ENCODE measurements at places on chromosomes 6 and 20.
A peak's percentile ranks its signal among the peaks of the same experiment; 100 is the strongest.

GRCh38 chr20:31550099-31550498 is 35.9 kb downstream of the HM13 start:
- DNase-seq = no peak

DNA sequence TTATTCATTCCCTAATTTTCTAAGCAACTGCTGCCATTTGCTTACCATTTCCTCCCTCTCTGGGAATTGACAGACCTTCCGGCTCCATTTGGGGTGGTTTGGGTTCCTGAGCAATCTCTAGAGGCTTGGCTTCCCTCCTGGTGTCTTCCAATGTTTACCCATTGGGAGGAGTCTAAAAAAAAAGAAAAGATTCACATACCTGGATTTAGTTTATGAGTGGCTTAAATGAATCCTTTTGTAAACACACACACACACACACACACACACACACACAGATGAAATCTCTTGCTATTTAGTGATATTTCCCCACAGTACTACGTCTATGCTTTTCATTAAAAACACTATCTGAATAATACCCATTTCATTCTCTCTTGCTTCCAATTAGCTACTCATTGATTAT is 48.3 kb upstream of the TRAF3IP2 start:
- no peak for DNase-seq

DNA sequence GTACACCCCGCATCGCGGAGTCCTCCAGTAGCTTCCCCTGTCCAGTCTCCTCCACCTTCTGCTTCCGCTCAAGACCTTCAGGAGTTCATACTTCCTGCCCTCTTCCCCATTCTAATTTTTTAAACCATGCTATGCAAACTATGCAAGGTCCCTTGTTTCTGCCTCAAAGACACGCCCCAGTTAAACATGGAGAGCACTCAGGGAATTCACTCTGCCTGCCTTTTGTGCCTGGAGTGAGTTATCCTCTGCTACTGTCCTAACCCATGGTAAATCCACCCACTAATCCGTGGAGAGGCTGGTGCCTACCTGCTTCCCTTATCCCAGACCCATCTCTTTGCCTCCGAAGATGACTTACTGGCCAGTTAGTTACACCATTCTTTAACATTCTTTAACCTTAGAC is 473.7 kb upstream of the JARID2 start:
- DNase-seq = no peak

GRCh38 chr6:157398151-157398550 is 17.2 kb downstream of the ZDHHC14 start:
- DNase-seq = no peak

GRCh38 chr6:56222499-56222898 is 24.9 kb downstream of the COL21A1 start:
- no peak for DNase-seq

GRCh38 chr20:888057-888456 is 28.1 kb downstream of the ANGPT4 start:
- DNase-seq = no peak

DNA sequence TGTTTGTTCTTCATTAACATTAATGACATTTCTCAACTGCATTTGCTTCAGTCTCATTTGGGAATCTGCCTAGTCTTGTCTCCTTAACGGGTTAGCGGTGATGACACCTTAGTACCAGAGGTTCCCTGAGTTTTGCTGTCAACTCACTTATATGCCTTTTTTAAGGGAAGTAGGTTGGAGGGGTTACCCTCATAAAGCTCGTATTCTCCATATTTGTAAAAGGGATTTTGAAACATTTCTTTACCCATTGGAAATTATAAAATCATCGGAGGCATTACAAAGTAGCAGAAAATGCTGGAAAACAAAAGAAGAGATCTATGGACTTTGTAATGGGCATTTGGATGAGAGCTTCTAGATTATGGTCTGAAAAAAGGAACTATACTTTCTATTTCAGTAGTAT is 88.7 kb upstream of the PRDM1 start:
- DNase-seq = no peak

DNA sequence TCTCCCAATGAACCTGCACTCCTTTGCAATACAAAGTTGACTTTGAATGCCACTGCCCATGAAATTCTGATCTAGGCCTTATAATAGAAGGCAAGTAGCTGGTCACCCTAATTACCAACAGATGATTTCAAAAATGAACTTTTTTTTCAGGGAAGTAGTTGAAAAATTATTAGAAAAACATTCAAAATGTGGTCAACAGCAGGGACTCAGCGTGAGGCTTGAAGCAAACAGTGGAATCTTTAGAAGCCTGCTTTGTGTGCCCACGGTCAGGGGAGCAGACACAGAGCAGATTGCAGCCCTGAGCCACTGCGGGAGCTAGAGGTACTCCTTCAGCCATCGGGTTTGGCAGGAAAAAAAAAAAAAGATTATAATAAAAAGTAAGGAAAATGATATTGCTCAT is 87.1 kb upstream of the HEY2 start:
- no peak for DNase-seq

GRCh38 chr20:10200330-10200729 is 18.3 kb upstream of the SNAP25 start:
- DNase-seq = no peak

GRCh38 chr20:59008715-59009336 is 1.8 kb upstream of the CTSZ start:
- DNase-seq = no peak

DNA sequence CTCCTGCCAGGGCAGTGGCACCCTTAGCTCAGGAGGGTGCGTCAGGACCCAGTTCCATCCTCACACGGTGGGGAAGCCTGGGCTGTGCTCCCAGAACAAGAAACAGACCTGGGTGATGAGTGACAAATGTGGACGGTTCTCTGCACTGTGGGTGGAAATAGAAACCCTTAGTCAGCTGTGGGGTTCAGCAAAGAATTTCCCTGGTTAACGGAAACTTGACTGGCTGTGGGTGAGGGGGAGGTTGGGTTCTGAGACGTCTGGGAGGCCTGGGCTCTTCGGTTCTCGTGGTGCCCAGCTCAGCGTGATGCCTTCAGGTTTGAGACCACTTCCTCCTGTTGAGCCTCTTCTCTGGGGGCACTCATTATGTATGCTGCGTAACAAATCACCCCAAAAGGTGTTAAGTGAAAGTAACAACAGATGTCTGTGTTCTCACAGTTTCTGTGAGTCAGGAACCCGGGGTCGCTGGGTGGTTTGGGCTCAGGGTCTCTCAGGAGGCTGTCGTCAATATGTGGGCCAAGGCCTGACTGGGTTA is 53.1 kb upstream of the FAM83D start:
- peak; percentile 65 for DNase-seq

GRCh38 chr6:110415086-110415916 is at the start of gene DDO:
Gene DDO (minus strand): TSS chr6:110415575. CDS start chr6:110413462, 2,113 bp downstream.
- no peak for DNase-seq

GRCh38 chr6:77397561-77397960 is 65.7 kb downstream of the HTR1B start:
- no peak for DNase-seq

DNA sequence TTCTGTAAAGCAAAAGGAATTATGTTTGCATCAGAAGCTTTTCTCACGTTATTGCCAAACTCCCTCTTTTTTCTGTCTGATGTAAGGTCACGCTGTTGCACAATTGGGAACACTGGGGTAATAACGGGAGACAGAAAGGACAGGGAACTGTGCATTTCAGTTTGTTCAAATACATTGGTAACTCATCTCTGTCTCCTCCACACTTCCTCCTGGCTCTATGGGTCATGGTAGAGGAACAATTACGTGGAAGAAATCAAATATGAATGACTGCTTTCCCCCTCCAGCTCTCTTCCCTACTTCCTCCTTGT is 132.2 kb upstream of the TNFAIP3 start:
- DNase-seq = no peak

- peak; percentile 43 for DNase-seq
Measured at GRCh38 chr6:38034274-38034914, 214.9 kb downstream of the ZFAND3 start.

DNA sequence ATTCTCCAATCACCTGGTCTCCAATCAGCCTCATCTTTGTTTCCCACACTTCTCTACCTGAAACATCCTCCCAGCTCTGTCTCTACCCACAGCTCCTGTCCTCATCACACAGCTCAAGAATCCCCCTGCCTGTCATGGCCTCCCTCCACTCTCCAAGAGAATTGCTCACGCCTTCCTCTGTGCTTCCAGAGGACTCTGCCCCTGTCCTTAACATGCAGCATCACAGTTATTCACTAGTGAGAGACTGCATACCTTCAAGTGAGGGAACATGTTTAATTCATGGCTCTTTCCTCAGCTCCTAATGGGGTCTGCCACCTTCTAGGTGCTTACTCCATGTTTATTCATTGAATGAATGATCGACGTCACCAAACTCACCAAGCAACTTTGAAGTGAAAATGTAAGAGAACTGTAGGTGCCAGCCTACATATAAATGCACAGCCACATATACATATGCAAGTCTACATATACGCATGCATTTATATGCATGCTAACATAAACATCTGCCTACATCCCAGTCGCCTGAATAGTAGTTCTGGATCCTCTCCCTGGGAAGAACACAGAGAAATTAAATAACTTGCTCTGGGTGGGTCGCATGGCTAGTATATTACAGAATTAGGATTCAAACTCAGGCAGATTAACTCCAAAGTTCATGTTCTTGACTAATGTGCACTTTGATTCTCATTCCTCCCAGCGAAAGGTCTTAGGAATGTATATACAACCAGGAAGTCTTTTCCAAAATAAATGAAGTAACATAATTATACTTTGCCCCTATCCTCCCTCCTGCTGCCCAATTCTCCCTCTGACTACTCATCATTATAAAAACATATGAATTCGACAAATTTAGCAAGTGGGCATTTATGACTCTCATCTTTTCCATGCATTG is 295.6 kb downstream of the MAFB start:
- DNase-seq = no peak

DNA sequence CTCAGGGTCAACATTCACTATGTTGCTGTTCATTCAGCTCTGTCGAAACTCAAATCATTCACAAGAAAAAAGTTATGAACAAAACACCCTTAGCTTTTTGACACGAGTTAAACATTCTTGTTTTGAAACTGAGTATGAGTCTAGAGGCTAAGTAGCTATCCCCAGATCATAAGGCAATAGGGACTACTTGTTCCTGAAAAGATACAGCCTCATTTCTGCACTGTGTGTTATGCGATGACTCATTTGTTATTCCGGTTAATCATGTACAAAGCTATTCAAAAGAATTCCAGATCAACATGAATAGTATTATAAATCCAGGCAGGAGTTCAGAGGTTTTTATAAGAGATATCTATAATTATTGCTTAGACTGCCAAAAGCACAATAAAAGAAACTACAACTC is 908.0 kb downstream of the QKI start:
- no peak for DNase-seq

DNA sequence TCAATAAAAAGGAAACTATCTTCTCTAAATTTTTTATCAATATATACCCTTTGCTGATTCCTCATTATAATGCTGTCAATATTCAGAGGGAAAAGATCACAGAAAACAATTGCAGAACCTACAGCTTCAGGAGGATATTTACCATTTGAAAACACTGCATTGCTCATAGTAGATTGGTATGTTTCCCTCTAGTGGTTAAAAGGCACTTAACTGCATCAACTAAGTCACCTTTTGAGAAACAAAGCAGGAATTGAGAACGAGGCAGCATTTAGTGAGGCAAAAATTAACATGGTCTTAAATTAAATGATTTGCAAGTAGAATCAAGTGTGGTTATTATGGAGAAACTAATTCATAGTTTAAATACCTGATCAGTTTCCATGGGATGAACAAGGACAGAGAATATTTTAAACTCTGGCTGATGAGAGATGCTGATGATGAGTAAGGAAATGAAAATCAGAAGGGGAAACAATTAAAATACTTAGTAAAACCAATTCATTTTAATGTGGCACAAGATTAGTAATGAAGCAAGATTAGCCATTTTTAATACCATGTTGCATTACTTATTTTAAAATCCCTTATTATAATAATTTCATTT is 642.1 kb downstream of the EPHA7 start:
- DNase-seq = peak; percentile 72

- no peak for DNase-seq
Measured at GRCh38 chr6:29981211-29981812, 39.0 kb downstream of the HLA-A start.

GRCh38 chr6:144613859-144614258 is 328.7 kb downstream of the UTRN start:
- no peak for DNase-seq

- DNase-seq = peak; percentile 28
Measured at GRCh38 chr20:37519508-37520418, 1.3 kb upstream of the NNAT start.

GRCh38 chr6:36504982-36505381 is 42.3 kb downstream of the STK38 start:
- no peak for DNase-seq

DNA sequence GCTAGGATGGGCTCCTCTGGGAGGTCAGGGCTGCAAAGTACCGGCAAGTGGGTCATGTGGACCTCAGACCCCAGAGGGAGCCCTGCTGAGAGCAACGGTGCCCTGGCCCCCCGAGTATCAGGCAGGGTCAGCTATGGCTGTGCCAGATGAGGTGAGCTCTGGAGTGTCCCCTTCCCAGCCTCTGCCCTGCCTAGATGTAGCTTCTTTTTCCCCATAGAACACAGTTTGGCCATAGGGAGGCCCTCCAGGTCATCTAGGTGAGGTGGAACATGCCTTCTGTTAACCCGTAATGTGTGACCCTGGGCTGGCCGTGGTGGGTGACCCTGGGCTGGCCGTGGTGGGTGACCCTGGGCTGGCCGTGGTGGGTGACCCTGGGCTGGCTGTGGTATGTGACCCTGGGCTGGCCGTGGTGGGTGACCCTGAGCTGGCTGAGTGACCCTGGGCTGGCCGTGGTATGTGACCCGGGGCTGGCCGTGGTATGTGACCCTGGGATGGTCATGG is 21.2 kb upstream of the PCMTD2 start:
- DNase-seq = no peak

GRCh38 chr20:32130965-32131364 is 21.5 kb downstream of the TM9SF4 start:
- DNase-seq = no peak

GRCh38 chr20:57678340-57678739 is 31.5 kb downstream of the PMEPA1 start:
- DNase-seq = peak; percentile 41

GRCh38 chr6:165988757-165989456 is 178.7 kb downstream of the TBXT start:
- no peak for DNase-seq

DNA sequence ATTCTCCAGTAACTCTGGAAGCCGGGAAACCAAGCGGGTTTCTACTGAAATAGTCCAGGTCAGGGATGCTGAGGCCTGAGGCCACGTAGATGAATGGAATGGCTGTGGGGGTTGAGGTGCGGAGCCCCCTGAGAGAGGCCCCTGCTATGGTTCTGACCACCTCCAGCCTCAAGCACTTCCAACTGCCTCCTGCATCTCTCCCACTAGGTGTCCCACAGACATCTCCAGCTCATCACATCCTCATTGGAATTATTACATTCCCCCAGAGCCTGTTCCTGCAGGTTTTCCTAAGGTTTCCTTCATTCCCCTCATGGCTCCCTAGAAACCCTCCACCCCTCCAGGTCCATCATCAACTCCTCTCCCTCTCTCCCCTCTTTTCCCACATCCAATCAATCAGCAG is 48.7 kb downstream of the UNC5CL start:
- no peak for DNase-seq

DNA sequence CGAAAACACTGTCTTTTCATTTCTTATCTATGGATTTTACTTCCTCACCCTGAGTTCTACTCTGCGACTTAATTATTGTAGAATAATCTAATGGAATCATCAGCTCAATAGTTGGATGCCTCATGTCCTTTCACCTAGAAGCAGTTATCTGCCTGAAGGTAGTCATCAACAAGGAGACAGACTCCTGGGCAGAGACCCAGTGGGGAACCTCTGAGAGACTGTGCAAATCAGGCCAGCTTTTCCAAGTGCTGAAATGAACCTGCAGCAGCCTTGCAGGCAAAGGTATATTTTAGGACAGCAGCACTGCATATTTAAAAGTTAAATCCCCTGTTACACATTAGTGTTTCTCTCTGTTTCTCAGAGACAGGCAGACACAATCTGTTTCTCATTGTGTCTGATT is 99.7 kb upstream of the STMND1 start:
- DNase-seq = no peak

All from NAMALWA (cell line).